ENCODE measurements at places on chromosomes 1 and 21.

GRCh38 chr1:162055062-162055461, 14.4 kb upstream of the NOS1AP start:
- DNase-seq = peak; percentile 71

DNA sequence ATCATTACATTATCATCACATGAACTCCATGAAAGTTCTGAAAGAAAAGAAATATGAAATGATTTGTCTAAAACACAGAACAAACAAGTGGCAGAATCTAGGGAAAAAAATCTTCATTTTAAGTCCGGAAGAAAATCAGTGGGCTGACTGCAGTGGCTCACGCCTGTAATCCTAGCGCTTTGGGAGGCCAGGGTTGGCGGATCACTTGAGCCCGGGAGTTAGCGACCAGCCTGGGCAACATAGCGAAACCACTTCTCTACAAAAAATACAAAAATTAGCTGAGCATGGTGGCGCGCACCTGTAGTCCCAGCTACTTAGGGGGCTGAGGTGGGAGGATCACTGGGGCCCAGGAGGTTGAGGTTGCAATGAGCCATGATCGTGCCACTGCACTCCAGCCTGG, 4.8 kb downstream of the FOXJ3 start:
- DNase-seq = no peak

GRCh38 chr1:93673163-93673829, 8.3 kb downstream of the BCAR3 start:
- DNase-seq = no peak

- no peak for DNase-seq
Measured at GRCh38 chr1:66227966-66228365, 306.0 kb upstream of the SGIP1 start.

DNA sequence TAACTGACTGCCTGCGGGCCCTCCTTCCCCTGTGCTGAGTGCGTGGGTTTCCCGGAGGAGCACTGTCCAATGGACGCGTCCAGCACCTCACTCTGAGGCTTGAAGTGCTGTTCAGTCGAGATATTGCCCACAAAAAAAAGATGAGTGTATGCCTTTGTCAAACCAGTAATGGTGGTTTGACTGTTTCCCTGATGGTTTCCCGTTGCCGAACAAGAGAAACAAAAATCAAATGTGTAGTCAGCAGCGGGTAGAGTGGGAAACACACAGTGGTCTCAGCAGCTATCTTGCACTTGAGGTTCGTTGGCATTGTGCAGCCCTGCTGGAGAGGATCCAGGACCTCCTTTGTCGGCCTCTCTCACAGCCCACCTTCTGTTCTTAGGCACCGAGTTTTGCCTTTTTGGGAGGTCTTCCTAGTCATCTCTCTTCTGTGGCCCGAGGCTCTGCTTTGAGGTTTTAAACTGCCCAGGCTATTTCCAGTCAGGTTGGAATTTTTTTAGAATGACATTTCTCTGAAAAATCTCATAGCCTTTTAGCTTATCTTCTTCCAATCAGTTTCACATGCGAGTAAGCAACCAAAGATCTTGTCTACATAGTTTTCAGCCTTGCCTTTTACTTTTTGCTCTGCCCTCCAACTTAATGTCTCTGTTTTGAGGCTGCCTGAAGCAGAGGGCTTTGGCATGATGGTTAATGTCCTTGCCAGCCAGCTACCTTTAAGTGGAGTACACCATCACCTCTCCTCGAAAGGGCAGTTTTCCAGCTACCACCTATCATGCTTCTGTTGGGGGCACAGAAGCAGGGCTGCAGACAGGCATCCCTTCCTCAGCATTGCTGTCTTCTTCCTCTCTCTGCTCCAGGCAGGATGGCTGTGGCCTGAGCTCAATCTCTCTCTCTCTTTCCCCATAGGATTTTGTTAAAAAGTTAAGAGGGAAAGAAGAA, 132.3 kb downstream of the URB2 start:
- peak; percentile 23 for DNase-seq

GRCh38 chr1:17274186-17275170, 25.6 kb downstream of the PADI3 start:
- DNase-seq = no peak

GRCh38 chr1:23638188-23638619, 53.4 kb upstream of the RPL11 start:
- no peak for DNase-seq

- no peak for DNase-seq
Measured at GRCh38 chr1:18396247-18396980, 84.3 kb upstream of the KLHDC7A start.

All from kidney epithelial cell (primary cell).